ENCODE measurements at places on chromosomes 4 and X.

DNA sequence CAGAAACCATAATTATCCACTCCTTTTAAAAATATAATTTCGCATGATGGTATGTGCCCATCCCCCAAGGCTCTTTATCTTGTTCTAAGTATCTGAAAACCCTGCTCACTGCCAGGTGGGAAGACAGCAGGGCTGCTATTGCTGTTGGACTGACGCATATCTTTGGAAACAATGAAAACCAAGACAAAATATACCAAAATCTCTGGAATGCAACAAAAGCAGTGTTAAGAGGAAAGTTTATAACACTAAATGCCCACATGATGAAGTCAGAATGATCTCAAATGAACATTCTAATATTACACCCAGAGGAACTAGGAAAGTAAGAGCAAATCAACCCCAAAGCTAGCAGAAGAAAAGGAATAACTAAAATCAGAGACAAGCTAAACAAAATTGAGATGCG lies 162.0 kb downstream of the FAM47B start:
- DNase-seq = no peak

DNA sequence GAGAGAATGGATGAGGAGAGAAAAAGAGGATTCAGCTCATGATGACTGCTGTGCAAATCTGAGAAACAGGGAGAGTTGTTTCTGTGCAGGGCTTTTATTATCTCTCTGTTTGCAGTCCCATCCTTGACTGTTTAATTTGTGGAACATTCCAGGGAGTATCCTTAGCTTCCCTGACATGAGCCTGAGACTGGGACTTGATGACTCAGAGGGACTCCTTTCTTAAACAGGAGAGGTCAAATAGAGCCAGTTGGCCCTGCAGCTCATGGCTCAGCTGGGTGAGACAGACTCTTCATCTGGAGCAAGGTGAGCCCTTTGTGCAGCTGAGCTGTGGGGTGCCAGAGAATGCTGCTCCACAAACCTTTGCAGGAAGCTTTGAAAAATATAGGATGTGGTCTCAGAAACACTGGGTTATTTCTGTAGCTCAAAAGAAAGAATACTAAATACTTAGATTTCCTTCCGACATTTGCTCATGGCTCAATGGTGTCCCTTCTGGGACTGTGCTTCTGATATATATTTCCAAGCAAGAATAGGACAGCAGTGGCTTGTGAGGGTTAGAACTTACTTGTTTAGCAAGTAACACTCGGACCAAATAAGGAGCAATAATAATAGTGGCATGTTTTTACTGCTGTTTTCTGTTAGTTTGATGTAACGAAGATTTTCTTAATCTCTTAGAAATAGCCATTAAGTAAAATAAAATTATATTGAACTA lies 14.5 kb downstream of the ARHGAP24 start:
- DNase-seq = no peak

- DNase-seq = no peak
These were observed 114.4 kb downstream of the WDFY3 start for GRCh38 chr4:84852081-84852480.

GRCh38 chr4:101145021-101145420 lies 202.3 kb downstream of the PPP3CA start:
- no peak for DNase-seq

- no peak for DNase-seq
These were observed 17.3 kb downstream of the F8A3 start for GRCh38 chrX:155441097-155441496.

DNA sequence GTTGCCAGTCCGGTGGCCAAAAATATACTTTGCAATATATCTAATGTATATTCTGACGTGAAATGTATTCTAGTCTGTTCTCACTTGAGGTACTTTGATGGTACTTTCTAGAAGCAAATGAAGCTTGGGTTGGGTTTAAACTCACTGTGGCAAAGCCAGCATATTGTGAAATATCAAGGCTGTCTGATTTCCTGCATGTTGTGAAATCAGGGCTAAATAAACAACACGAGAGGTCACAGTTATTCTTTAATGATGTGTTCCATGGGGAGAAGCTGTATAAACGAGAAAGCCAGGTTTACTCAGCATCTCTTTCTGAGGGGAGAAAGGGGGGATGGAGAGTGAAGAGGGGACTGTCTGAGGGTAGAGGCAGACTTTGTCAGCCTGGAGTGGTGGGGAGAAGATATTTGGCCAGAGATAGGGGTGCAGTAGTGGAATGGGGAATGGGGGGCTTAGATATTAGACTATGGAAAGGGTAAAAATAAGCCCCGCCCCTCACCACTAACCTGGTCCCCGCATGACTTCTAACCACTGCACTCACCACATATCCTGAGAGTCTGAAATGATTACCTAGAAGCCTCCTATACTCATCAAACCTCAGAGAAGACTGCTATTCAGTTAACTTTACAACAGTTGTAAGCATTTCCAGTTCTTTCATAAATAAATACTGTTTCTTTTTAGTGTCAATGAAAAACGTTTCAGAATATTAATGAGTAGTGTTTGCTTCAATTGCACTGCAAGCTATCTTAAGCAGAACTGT lies 5.9 kb upstream of the SCARB2 start:
- no peak for DNase-seq

DNA sequence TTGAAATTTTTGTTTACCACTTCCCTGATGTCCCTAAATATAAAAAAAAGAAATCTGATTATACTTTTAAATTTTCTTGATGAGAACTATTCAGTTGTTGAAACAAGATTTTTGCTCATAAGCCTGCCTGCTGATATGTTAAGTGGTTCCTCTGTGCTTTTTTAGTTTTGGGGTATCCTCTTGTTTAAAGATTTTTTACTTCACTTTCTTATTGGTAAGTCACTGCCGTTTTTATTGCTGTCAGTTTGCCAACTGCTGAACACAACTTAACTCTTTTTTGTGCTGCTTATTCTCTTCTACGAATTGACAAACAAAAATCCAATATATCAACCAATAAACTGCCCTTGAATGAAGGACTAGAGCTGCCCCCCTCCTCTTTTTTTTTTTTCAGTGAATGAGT lies 39.5 kb downstream of the GUCY1A1 start:
- DNase-seq = no peak

DNA sequence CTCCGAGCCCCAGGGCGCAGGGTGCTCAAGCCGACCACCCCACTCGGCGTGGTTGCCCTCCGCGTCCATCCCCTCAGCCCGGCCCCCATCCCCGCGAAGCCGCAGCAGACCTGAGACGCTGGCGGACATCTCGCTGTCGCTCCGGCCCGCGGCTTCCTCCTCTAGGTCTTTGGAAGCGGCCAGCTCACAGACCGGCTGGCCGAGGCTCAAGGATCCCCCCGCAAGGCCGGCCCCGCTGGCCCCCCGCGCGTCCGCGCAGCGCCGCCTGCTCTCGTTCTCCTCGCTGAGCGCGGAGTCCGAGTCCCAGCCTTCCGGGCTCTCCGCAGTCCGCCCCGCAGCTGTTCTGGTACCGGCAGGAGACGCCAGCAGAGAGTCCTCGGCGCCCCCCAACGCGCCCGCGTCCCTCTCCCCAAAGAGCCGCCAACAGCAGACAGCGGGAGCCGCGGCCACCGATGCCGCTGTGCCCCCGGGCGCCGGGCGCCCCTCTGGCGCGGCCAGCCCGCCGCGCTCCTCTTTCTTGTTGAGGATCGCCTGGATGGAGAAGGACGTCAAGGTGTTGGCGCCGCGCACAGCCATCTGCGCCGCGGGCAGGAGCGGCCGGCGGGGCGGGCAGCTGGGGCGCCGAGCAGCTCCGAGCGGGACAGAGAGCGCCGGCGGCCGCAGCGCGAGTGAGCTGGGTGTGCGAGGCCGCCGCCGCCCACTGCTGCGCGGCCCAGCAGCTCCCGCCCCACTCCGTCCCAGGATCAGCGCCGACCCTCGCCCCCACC lies at the start of gene NKX3-2:
Gene NKX3-2, minus strand, starts transcription at position 670 of the 767 bp plus-strand sequence. Its CDS starts 94 bp downstream, at position 576.
- no peak for DNase-seq

GRCh38 chr4:86855572-86855971 lies 6.4 kb upstream of the SLC10A6 start:
- DNase-seq = peak; percentile 11

- no peak for DNase-seq
These were observed 9.1 kb downstream of the RPGR start for GRCh38 chrX:38318196-38318595.

- no peak for DNase-seq
These were observed 8.0 kb upstream of the HNRNPD start for GRCh38 chr4:82381661-82382296.

GRCh38 chr4:89539374-89539773 lies 231.8 kb upstream of the GPRIN3 start:
- DNase-seq = no peak

- DNase-seq = peak; percentile 17
These were observed 377.0 kb downstream of the PDGFC start for GRCh38 chr4:156594624-156595023.

GRCh38 chr4:77123411-77123810 lies 33.6 kb upstream of the CCNG2 start:
- no peak for DNase-seq

- no peak for DNase-seq
These were observed 110.7 kb upstream of the PPP2R3B start for GRCh38 chrX:497186-498014.

GRCh38 chrX:14125462-14125861 lies 95.8 kb upstream of the GEMIN8 start:
- no peak for DNase-seq

GRCh38 chrX:44580466-44580865 lies 37.8 kb upstream of the FUNDC1 start:
- DNase-seq = no peak

GRCh38 chr4:8871417-8872401 lies at the start of gene HMX1:
TSS of gene HMX1 (minus strand) at chr4:8871839. CDS start at chr4:8871614, 225 bp downstream.
- DNase-seq = no peak

GRCh38 chrX:80648023-80648422 lies 161.7 kb downstream of the BRWD3 start:
- no peak for DNase-seq

DNA sequence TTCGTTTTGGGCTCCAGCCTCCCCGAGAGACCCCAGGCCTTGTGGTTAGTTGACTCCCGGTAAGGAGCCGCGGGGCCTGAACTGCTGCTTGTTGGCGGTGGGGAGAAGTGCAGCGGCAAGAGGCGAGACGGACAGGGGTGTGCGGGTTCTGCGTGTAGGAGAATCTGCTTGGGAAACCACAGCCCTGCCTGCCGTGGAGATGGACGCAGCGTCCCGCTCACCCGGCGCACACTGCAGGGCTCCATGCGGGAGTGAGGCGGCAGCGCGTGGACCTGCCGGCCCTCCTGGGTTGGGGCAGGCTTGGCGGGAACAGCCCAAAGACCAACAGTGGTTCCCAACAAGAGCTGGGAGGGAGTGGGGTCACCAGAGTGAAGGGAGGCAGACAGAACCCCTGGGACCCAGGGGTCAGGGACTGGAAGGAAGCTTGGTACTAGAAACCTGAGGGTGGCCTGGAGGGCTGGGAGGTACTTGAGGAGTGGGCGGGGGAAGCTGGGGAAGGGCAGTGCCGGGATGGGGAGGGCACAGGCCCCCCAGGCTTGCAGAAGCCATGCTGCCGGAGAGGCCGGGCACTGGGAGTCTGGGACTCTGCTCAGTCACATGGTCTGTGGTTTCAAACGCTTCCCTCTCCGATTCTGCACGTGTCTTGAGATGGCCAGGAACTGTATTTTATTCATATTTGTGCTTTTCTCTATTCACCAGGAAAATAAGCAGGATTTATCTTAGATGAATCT lies 70.8 kb downstream of the RGS12 start:
- DNase-seq = no peak

DNA sequence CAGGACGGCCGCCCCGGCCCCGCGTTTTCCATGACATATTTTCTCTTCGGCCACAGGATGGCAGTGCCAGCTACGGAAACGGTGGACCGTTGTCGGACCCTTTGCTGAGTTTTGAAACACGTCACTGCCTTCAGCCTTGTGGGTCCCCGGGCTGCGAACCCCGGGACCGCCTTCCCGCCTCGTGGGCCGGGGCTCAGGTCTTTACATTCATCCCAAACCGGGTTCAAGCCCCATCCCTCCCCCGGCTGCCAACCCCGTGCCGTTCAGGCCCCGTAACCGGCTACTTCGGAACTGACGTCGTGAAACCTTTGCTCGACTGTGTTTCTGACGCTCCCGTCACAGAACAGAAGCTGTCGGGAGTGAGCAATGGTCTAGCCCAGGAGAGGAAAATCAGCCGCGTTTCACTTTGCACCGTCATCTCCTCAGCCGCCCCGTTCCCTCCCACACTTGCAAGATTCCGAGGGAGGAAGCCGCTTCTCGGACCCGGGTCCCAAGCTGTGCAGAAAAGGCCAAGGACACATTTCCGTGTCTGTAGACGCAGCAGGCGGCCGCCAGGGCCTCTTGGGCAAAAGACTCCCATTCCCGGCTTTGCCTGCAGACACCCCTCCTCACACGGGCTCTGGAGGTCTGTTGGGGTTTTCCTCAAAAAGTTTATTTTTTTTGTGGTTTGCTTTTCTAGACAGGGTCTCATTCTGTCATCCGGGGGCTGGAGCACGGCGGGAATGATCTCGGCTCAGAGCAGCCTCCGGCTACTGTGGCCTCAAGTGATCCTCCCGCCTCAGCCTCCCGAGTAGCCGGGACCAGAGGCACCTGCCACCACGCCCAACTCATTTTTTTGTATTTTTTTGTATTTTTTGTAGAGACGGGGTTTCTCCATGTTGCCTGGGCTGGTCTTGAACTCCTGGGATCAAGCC lies 41.4 kb upstream of the PPP2R3B start:
- DNase-seq = no peak

- DNase-seq = no peak
These were observed 47.5 kb upstream of the GALNT7 start for GRCh38 chr4:173121076-173121561.

DNA sequence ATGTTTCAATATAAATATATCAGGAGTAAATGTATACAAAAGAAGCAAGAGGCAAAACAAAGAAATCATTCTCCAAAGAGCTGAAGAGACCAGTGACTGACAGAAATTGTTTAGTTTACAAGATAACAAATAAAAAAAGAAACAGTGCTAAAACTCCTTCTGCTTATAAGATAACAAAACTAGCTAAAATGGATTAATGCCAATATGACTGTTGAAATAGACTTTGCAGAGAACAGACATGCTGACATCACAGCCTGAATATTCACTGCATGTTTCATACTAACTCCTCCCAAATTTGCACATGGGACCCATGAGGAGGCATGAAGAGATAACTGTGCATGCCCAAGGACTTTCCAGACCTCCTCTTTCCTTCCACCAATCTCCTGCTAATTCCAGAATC lies 6.2 kb upstream of the GABRA4 start:
- DNase-seq = no peak

- no peak for DNase-seq
These were observed 60.2 kb upstream of the BLTP1 start for GRCh38 chr4:122091836-122092405.

DNA sequence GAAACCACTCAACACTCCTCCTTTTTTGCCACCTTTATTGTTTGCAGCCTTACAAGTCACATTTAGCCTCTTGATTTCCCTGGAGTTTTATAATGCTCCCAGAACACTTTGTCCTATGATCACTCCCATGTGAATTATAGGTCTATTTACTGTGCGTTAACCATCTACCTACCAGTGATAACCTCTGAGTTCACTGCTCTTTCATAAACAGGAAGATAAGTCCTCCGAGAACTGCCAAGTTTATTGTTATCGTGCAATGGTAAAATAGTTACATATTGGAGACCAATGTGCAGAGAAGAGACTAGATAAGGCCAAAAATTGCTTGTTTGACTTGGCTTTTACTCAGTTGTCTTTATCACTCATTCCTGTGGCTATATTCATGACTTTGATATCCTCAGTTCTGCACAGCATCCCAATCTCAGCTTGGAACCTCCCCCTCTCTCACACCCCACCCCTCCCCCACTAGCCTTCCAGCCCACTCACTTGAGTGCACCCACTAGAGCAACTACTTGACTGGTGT lies 12.9 kb upstream of the NUDT9 start:
- no peak for DNase-seq

- no peak for DNase-seq
These were observed 44.0 kb downstream of the GYG2 start for GRCh38 chrX:2872671-2873277.

GRCh38 chrX:100447655-100448397 lies 37.8 kb upstream of the PCDH19 start:
- DNase-seq = no peak
